ENCODE measurements at places on chromosomes 5 and 9.

DNA sequence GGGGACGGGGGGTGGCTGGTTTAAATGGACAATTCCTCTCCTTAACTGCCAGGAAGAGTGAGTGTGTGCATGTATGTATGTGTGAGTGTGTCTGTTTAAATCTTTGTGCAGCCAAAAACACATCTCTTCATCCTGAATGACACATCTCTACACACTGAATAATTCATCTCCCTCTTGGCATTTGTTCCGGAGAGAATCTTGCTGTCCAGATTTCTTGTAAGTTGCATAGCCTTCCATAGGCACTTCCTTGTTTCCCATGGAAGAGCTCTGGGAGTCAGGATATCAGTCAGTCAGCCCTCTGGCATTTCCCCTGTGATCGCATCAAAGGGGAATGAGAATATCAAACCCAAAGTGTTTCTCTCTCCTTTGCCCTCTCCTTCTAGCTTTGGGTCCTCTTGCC is 74.7 kb downstream of the WWC1 start:
- no peak for DNase-seq

DNA sequence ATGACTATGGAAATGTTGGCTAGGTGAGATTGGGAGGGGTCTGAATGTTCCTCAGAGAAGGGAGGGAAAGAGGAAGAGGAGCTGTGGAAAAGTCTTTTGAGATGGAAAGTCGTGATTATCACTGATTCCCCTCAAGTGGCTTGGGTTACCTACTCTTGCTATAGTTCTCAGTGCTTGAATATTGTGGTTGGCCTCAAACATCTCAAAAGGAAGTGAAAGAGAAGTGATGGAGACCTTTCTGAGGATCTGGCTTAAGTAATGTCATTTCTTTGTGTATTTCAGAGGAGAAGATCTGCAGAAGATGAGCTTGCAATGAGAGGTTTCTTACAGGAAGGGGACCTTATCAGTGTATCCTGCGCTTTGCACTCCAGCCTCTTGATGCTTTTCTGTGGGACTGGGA is 5.5 kb downstream of the EXOSC2 start:
- DNase-seq: no peak

DNA sequence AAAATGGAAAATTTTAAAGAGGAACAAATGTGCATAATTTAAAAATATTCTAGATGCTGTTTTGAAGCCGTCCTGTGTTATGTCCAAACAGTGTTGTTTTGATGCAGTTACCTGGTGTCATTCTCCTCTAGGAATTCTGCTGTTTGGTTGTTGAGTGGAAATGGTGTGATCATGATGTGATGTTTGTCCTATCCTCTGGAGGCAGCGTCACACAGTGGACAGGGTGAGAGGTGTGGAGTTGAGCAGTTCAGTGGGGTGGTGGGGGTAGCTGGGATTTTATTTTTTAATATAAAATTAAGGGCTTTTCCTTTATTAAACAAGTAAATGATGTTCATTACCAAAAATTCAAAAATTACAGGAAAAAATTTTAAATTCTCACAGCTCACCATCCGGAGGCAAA is 31.2 kb downstream of the PRDM6 start:
- no peak for DNase-seq

GRCh38 chr5:180381851-180382480 is 28.8 kb upstream of the GFPT2 start:
- no peak for DNase-seq

GRCh38 chr9:68443624-68444023 is 87.2 kb downstream of the PGM5 start:
- DNase-seq: peak; percentile 41

- DNase-seq: no peak
Observed at GRCh38 chr9:101427957-101428655, 7.5 kb downstream of the ALDOB start.
